ENCODE measurements at places on chromosomes 2 and 18.

- no peak for DNase-seq
These were observed 22.0 kb downstream of the SLC14A1 start for GRCh38 chr18:45745817-45746461.

DNA sequence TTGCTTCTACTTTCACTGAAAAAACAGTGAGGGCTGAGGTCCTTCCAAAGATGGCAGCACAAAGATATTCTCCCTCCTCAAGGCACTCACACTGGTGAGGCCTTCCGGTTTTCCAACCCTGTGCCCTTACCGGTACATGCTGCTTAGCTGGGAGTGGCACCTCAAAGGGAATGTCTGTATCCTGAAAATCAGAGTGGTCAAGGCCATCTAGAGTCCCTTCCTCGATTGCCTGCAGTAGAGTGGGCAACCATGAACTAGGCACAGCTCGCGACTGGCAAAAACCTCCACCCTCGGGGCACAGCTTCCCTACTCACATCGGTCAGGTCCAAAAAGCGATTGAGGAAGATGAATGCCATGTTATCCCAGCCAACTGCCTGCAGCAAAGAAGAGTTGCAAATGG is 3.4 kb downstream of the KRTCAP3 start:
- DNase-seq = no peak

GRCh38 chr2:6372317-6372901 is 493.3 kb downstream of the CMPK2 start:
- DNase-seq = no peak

DNA sequence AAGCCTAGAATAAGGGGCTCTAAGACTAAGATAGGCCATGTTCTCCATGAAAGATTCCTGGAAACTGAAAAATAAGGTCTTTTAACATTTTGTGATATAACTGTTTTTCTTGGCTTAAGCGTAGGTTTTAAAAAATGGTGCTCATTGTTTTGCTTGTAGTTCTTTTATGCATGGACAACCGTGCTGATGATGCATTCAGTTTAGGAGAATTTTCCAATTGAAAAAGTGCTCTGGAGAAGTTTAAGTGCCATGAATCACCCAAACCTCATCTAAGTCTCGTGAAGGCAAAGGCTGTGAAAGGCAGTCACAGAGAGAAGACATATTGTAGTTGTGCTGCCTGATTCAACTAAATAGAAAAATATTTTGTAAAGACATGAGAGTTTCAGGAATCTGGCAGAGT is 111.8 kb upstream of the GAREM1 start:
- no peak for DNase-seq

- peak; percentile 92 for DNase-seq
These were observed at the start of gene OTX1 for GRCh38 chr2:63050334-63051041. Gene OTX1 (plus strand): TSS chr2:63050830. CDS start chr2:63052991, 2,161 bp downstream.

DNA sequence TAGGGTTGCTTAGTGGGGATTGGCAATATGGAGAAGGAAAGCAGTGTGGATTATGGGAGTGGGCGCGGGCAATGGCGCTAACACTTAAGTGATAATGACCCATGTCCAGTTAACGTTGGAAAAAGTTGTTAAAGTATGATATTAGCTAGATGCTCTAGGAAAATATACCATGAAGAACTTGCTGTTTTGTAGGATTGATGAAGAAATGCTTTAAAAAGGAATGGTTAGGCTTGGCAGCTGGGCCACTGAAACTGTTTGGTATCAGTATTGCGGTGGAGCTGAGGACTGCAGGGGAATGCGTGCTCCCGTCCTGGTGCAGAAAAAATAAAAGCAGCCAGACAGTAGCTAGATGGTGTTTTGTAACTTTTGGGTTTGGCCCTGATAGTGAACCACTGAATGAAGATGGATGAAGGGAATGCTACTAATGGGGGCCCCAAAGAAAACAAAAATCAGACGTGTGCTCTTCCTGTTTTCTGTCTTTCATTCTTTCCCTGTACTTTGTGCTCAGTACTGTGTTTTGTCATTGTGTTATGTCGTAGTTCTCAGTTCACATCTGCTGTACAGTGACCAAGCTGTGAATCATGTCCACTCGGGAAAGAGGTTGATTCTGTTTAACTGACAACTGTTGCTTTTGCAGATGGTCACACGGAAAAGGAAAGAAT is 999 bp downstream of the INSIG2 start:
- peak; percentile 48 for DNase-seq

DNA sequence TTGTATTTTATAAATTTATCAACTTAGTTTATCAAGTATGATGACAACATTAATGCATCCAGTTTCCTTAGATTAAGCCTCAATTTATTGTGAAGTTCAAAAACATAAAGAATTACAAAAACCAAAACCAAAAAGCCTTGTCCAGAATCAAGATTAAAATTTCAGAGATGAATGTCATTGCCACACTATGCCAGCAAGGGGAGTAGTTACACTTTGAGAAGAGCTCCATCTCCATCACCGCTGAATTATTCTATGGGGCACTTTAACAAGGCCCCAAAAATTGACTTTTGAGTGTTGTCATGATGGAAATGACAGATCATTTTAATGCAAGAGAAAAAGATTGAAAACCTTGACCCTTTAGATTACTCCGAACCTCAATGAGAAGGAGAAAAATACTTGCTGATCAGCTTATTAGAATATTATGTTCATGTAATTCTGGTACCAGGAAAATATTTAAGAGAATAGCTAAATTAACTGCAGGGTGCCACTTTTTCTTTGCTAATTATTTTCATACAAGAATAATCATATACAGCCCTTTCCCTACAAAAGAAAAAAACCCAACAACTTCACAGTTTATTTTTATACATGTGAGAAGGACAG is 152.5 kb upstream of the AQP4 start:
- no peak for DNase-seq

DNA sequence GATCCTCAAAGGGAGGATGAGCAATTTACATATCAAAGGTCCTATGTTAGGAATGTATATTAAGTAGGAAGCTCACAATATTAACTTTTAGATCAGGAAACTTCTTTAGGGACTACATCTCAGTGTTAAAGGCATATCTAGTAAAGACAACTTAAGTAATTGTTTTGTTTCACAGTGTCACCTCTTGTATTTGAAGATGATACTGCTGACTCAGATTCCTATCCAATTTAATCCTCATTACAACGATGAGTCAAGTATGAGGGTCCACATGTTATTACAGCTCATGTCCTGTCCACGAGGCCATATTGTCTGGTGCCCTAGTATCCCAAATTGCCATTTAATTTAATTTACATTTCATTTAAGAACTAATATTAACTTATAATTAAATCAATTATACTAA is 523.9 kb downstream of the CCDC85A start:
- DNase-seq = no peak

DNA sequence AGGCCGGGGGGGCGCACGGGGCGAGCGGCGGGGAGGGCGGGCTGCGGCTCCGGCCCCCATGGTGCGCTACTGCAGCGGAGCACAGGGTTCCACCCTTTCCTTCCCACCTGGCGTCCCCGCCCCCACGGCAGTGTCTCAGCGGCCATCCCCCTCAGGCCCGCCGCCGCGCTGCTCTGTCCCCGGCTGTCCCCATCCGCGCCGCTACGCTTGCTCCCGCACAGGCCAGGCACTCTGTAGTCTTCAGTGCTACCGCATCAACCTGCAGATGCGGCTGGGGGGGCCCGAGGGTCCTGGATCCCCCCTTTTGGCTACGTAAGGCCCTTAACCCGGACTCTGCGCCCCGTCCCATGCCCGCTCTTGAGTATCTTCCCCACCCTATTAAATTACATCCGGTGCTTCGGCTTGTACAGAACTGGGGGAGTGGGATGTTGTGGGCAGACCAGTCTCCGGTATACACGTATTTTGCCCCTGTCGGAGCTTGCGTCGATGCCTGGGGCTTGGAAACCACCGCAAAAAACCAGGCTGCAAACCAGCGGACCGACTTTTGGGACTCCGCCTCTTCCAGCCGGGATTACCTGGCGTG is 598 bp upstream of the WBP1 start:
- DNase-seq = peak; percentile 85

DNA sequence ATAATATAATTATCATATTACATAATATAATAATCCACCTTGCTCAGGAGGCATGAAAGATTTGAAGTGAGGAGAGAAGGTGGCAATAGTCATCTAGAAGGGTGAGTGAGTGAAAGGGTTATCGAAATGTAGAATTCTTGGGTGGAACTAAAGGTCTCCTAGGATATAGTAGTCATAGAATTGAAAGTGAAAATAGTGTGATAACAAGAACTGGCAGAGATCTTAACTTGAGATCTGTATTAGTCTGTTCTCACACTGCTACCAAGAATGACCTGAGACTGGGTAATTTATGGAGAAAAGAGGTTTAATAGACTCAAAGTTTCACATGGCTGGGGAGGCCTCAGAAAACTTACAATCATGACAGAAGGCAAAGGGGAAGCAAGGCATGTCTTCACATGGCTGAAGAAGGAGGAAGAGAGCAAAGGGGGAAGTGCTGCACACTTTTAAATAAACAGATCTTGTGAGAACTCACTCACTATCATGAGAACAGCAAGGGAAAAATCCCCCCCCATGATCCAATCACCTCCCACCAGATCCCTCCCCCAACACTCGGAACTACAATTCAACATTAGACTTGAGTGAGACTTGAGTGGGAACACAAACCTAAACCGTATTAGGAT is 351.5 kb downstream of the NR4A2 start:
- no peak for DNase-seq

Measured in ecto neural progenitor cell (in vitro differentiated cells).